ENCODE measurements at places on chromosomes 13 and 19.
A peak's percentile ranks its signal among the peaks of the same experiment; 100 is the strongest.

DNA sequence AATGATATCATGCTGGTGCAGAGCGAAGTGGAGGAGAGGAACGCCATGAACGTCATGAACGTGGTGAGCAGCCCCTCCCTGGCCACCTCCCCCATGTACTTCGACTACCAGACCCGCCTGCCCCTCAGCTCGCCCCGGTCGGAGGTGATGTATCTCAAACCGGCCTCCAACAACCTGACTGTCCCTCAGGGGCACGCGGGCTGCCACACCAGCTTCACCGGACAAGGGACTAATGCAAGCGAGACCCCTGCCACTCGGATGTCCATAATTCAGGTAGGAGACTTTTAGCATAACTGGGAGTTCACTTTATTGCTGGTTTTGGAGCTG lies 3.3 kb downstream of the PCDH17 start:
- peaks cover 15% of the 10 kb centered on the region for H3K27me3 ChIP-seq
- no peaks in the 10 kb centered on the region for H3K4me1 ChIP-seq
- H3K36me3 ChIP-seq = no peaks in the 10 kb centered on the region
- H3K4me3 ChIP-seq = peak overlapping the region; percentile 76
- no peak overlapping the region for H3K27ac ChIP-seq

DNA sequence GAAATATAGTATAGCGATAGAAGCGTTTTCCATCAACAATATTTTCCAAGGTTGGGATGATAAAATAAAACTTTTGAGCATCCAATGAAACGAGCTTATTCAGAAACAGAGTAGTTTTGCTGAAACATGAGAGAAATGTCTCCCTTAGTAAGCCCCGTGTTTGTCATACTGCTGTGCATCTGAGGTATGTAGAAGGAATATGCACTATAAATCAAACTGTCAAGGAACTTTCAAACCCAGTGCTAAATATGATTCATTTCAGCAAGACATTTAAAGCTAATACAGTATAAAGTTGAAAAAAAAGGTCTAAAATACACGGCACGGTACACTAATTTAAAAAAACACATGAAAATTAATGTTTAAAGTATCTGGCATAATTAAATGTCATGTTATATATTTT lies 546.2 kb downstream of the SLITRK5 start:
- no peak overlapping the region for H3K4me3 ChIP-seq
- H3K36me3 ChIP-seq = no peaks in the 10 kb centered on the region
- H3K4me1 ChIP-seq = no peaks in the 10 kb centered on the region
- no peak overlapping the region for H3K27ac ChIP-seq
- DNase-seq = no peak

DNA sequence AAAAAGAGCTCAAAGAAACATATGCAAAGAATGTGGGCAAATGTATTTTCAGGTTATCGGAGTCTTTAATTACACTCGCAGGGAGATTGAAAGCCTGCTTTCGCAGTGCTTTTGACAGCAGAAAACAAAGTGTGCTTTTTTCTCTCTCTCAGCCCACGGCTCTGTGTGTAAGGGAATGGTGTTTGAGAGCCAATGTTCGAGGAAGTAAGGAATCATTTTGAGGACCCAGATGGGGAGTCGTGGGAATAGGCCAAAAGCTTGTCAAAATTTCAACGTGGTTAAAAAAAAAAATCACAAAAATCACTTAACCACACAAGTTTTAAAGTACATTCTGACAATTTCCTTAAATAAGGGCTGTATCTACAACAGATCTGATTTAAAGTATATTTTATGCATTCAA lies 197.1 kb upstream of the IRS2 start:
- H3K36me3 ChIP-seq = no peaks in the 10 kb centered on the region
- no peak for DNase-seq
- H3K27me3 ChIP-seq = peaks cover 3% of the 10 kb centered on the region
- H3K27ac ChIP-seq = no peak overlapping the region

GRCh38 chr13:111883571-111884343 lies 183.2 kb upstream of the SOX1 start:
- H3K4me3 ChIP-seq = no peak overlapping the region
- no peaks in the 10 kb centered on the region for H3K36me3 ChIP-seq
- no peaks in the 10 kb centered on the region for H3K4me1 ChIP-seq
- no peak overlapping the region for H3K27ac ChIP-seq

DNA sequence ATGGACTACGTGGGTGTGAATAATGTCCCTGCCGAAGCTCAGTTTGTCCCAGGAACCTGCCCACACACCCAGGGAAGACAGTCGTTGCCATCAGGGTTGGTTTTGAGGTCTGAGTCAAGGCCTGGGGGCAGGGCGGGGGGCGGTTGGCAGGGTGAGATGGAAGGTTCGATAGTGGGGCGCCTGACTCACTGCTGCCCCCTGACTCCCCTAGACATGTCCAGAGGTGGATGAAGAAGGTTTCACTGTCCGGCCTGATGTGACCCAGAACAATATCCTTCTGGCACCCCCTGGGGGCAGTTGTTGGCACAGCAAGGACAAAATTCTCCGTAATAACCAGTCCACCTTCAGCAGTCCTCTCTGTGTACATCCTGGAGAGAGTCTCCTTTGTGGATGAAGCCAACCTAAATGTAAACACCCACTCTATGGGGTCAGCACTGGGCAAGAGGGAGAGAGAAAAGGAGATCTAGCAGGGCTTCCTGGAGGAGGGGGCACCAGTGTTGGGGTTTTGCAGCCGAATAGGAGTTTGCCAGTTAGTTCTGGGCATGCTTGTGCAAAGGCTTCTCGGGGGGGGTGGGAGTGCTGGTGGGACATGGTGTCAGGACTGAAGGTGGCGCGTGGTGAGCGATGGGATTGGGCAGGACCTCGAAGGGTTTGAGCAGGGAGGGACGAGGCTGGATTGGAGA lies 19.6 kb upstream of the B3GNT3 start:
- H3K36me3 ChIP-seq = no peaks in the 10 kb centered on the region
- H3K27me3 ChIP-seq = peaks cover 21% of the 10 kb centered on the region
- DNase-seq = no peak
- H3K27ac ChIP-seq = no peak overlapping the region
- no peaks in the 10 kb centered on the region for H3K4me1 ChIP-seq

DNA sequence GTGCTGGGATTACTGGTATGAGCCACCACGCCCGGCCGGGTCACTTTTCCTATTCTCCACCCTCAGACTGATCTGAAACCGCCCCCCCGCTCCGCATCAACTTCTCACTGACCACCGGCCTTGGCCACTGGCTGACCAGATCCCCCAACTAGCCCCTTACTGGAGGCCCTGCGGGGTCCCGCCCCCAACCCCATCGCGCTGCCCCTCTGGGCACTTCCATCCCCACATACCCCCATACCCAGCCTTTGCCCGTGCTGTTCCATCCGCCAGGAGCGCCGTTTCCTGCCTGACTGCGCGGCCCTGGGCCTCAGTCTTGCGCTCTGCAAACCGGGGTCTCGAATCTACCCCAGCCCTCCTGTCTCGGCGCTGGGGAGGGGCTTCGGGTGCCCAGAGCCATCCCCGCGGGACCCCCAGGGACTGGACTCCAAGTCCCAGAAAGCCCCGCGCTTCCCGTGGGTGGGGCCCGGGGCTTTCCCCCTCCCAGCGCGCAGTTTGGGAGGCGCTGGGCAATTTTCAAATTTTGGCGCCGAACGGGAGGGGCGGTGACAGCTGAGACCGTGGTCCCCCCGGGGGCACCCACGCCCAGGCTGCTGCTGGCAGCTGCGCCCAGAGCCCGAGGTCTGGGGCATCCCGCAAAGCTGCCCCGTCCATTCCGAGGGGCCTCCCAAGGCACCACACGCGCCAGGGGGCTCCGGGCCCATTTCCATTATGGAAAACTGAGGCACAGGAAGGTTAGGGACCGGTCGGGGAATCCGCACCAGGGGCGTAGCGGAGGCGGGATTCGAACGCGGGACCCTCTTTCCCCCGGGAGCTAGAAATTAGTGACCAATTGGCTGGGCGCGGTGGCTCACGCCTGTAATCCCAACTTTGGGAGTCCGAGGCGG lies 5.2 kb upstream of the LMNB2 start:
- H3K36me3 ChIP-seq = no peaks in the 10 kb centered on the region
- H3K4me1 ChIP-seq = peaks cover 3% of the 10 kb centered on the region
- no peaks in the 10 kb centered on the region for H3K27me3 ChIP-seq
- H3K27ac ChIP-seq = peak overlapping the region; percentile 74
- peak; percentile 59 for DNase-seq

DNA sequence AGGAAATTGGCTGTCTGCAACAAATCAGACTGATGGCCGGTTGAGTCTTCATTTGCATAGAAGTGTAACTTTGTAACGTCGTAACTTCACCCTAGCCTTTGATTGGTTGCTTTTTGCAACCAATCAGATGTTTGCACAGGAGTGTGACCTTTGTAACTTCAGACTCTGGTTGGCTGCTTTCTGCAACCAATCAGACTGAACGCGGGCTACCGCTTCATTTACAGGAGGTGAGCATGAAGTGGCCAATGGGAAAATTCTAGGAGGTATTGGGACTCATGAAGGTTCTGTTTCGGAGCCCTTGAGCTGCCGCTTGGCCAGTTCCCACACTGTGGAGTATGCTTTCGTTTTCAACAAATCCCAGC lies 441 bp upstream of the ZNF559 start:
- H3K36me3 ChIP-seq = peaks cover 34% of the 10 kb centered on the region
- peak overlapping the region; percentile 71 for H3K4me3 ChIP-seq
- H3K27me3 ChIP-seq = no peaks in the 10 kb centered on the region
- DNase-seq = peak; percentile 83

DNA sequence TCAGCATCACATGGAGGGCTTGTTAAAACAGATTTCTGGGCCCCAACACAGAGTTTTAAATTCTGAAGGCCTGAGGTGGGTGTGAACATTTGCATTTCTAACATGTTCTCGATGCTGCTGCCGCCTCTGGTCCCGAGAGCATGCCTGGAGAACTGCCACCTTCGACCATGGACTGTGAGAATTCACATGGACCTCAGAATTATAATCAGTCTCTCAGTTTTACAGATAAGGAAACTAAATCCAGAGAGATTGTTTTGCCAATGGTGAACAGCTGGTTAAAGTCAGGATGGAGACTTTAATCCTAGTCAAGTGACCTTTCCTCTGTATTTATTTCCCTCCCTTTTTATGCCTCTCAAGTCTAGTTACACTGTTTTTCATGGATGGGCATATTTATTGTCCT lies 14.7 kb downstream of the ALOX5AP start:
- no peaks in the 10 kb centered on the region for H3K27me3 ChIP-seq
- DNase-seq = no peak
- no peak overlapping the region for H3K27ac ChIP-seq

GRCh38 chr19:16034958-16035560 lies 41.2 kb upstream of the TPM4 start:
- H3K36me3 ChIP-seq = no peaks in the 10 kb centered on the region
- no peak overlapping the region for H3K27ac ChIP-seq
- peak; percentile 57 for DNase-seq
- H3K4me1 ChIP-seq = no peaks in the 10 kb centered on the region
- no peaks in the 10 kb centered on the region for H3K27me3 ChIP-seq

- no peak overlapping the region for H3K4me3 ChIP-seq
- H3K27me3 ChIP-seq = no peaks in the 10 kb centered on the region
- H3K27ac ChIP-seq = no peak overlapping the region
Observed at GRCh38 chr19:43777163-43777695, 3.5 kb downstream of the KCNN4 start.

GRCh38 chr13:31394506-31394905 lies 194.7 kb downstream of the B3GLCT start:
- no peaks in the 10 kb centered on the region for H3K27me3 ChIP-seq
- H3K36me3 ChIP-seq = no peaks in the 10 kb centered on the region
- H3K4me3 ChIP-seq = no peak overlapping the region
- no peaks in the 10 kb centered on the region for H3K4me1 ChIP-seq
- no peak for DNase-seq

DNA sequence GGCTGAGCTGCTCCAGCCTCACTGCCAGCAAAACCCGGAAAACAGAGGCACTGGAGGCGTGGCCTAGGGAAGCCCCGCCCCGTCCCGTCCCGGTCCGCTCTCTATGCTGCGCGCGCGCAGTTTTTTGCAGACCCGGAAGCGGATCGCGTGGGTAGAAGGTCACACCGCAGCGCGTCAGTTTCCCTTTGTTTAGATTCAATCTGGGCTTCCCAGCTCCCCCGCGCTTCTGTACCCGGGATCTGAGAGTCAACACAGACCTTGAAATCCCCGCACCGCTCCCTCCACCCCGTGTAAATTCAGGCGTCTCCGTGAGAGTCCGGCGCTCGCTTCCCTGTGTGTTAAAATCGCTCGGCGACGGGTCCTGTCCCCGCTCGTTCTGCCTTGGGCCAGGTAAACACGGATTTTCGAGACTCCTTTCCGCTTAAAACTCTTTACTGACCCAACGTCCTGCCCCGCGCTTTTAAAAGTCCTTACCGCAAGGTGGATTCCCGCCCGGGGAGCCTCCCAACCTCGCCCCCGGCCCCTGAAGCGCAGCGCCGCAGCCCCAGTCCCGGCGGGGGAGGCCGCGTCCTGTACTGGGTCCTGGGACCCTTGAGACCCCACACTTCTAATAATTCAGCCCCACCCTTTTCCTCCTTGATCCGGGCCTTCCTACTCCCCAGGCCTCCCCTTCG lies at the start of gene ZNF610:
Gene ZNF610, plus strand, starts transcription at position 127 of the 674 bp plus-strand sequence. CDS start 12,930 bp downstream, outside the sequence.
- peak; percentile 92 for DNase-seq
- H3K27me3 ChIP-seq = no peaks in the 10 kb centered on the region
- H3K36me3 ChIP-seq = no peaks in the 10 kb centered on the region
- peak within 1 kb of the TSS; percentile 82 for H3K27ac ChIP-seq

DNA sequence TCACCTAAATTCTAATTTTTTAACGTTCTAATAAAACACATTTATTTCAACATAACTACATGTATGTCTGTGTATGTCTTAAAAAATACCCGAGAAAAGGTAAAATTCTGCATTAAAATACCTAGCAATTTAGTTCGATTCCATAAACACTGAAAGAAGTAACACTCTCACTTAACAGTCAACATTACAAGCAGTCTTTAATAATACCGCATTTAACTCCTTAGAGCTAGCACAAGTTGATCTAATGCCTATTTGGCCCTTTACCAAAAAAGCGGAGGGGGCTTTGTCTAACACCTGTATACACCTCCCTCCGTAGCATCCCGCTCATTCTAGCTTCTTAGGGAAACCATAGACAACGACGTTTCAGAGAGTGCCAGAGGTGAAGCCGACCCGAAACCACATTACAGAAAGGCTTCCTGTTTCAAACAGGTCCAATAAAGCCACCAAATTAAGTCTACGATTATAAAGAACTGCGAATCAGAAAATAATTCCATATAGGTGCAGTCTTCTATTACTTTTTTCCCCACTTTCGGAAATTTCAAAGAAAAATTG lies 1.2 kb downstream of the SPART start:
- peak overlapping the region; percentile 65 for H3K4me3 ChIP-seq
- H3K27me3 ChIP-seq = no peaks in the 10 kb centered on the region
- no peak for DNase-seq
- H3K4me1 ChIP-seq = peaks cover 29% of the 10 kb centered on the region
- H3K27ac ChIP-seq = peak overlapping the region; percentile 99

DNA sequence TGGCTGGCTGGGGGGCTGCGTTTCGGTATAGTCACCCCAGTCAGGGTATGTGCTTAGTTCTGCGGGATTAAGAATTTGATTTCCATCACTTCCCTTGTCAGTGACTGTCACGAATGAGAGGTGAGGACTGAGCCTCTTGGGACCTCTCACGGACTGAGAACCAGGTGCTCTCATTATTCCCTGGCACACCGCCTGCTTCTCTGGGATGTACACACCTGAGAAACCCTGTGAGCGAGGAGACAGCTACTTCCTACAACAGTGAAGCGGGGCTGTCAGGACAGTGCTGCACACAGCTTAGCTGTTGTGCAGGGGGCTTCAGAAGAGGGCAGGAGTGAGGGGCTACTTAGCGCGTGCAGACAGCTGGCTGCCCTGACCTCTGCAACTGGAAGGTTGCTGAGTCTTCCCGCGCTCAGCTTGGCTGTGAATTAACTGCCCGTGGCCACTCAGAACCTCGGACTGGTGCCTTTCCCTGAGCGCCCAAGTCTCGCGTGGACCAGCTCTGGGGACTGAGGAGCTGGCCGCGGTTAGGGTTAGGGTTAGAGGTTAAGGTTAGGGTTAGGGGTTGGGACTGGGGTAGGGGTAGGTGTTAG lies 65.3 kb upstream of the MCF2L start:
- H3K4me3 ChIP-seq = no peak overlapping the region
- no peaks in the 10 kb centered on the region for H3K36me3 ChIP-seq
- H3K27ac ChIP-seq = no peak overlapping the region
- no peak for DNase-seq
- H3K27me3 ChIP-seq = no peaks in the 10 kb centered on the region

Measured in heart left ventricle (tissue), 16 donors.